ENCODE measurements at places on chromosomes 4 and X.

GRCh38 chr4:123701131-123701575 is 304.6 kb downstream of the SPRY1 start:
- no peak for DNase-seq

DNA sequence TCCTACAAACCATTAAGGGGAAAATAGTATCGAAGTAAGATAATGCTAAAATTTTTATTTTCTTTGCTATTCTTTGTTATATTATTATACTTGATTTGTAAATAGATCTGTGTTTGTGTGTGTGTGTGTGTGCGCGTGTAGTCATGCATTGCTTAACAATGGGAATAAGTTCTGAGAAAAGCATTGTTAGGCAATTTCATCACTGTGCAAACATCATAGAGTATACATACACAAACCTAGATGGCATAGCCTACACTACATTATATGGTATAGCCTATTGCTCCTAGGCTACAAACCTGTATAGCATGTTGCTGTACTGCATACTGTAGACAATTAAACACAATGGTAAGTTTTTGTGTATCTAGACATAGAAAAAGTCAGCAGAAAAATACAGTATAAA is 17.1 kb downstream of the MTTP start:
- no peak for DNase-seq

- no peak for DNase-seq
Measured at GRCh38 chr4:54475546-54475945, 182.2 kb upstream of the KIT start.

GRCh38 chr4:152724494-152724893 is 44.7 kb upstream of the TMEM154 start:
- no peak for DNase-seq

Data from NCI-H1105 (cell line).